Stimulated activated CD4-positive, alpha-beta T cell treated with anti-CD3 and anti-CD28 coated beads, Interleukin-2, amount 100 ng/mL, for 24 hours (primary cell): ENCODE measurements at places on chromosomes 7 and 10.

GRCh38 chr7:31362401-31362800, 21.9 kb upstream of the NEUROD6 start:
- no peak for DNase-seq

GRCh38 chr7:44310221-44310848, 15.1 kb downstream of the CAMK2B start:
- DNase-seq: no peak

DNA sequence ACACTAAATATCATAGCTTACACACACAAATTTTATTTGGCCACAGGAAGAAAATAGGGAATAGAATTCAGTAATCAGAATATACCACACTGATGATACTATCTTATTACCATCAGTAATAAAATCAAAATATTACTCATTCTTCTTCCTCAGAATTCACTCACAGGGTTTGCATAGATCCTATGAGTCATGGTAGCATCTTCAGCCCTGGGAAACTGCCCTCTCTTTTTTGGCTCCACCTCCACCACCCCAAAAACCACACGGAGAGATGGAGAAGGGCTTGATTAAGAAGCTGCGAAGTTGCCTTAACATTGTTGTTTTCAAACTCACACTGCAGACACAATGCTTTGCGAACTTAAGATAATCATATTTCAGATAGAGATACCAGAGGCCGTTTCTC, 154.1 kb upstream of the AHR start:
- DNase-seq: peak; percentile 71

- no peak for DNase-seq
Observed at GRCh38 chr10:57320416-57320815, 947.3 kb downstream of the IPMK start.

DNA sequence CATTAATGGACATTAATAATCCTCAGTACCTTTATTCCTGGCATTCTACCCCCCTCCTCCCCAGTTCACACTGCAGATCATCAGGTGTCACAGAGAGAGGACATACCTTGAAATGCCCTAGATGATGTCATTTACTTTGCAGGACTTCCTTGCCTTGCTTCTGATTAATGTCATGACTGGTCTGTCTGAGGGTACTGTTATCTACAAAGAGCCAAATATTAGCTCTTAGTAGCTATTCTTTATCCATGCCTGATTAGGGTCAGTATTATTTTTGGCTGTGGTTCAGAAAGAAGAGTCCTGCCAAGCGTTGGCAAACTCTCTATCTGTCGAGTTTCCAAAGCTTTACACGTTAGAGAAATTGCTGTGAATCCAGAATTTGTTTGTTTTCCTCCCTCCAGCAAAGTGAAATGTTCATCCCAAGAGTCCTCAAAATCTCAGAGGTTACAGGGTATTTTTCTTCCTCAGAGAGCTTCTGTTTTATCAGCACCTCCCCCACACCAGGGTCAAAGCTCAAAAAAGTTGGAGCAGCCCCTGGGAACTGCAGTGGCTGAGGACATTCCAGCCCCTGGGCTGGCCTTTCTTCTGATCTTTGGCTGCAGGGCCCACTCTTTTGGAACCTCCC, 12.6 kb downstream of the SCD start:
- no peak for DNase-seq

- no peak for DNase-seq
Observed at GRCh38 chr10:126049759-126050700, 153.7 kb downstream of the FANK1 start.

GRCh38 chr7:84535580-84536270, 341.1 kb upstream of the SEMA3A start:
- DNase-seq: no peak

DNA sequence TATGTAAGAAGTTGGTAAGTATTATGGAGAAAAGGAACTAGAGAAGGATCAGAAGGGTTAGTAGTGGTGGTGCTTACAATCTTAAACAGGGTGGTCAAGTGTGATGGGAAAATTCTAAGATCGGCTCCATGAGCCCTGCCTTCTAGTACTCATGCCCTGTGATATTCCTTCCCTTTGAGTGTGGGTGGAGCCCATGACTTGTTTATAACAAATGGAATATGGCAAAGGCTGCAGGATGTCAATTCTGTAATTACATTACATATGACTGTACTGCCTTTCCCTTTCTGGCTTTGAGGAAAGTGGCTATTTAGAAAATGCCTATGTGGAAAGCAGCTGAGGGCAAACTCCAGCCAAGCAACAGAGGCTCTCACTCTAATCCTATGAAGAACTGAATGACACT, 309.6 kb downstream of the AGMO start:
- DNase-seq: no peak

- DNase-seq: no peak
Observed at GRCh38 chr7:31893365-31893764, 176.8 kb downstream of the PDE1C start.

GRCh38 chr10:87675396-87676376, 16.0 kb downstream of the PAPSS2 start:
- no peak for DNase-seq

DNA sequence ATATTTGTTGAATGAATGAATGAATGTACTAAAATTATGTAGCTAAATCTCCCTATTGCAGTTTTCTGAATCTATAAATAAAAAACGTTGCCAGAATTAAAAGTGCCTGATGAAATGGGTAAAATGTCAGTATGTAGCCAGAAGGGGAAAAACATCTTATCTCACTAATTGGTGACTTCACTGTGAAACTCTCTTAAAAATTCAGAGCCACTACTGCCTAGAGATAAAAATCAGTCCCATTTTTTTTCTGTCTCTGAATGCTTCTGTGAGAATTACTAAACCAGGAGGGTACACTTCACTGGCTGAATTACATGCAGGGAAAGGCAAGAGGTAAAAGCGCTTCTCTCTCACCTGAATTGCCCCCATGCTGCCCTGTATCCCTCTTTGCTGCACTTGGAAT, 69.6 kb upstream of the HPS1 start:
- DNase-seq: no peak

GRCh38 chr7:28520074-28521015, 108.0 kb downstream of the CREB5 start:
- DNase-seq: no peak

DNA sequence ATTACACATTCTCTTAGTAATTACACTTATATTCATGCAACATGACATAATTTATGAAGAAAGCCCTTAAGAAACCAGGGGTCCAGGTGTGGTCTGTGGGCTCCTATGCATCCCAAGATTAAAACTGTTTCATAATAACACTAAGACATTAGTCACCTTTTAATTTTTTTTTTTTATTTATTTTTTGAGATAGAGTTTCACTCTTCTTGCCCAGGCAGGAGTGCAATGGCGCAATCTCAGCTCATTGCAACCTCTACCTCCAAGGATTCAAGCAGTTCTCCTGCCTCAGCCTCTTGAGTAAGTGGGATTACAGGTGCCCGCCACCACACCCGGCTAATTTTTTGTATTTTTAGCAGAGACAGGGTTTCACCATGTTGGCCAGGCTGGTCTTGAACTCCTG, 12.5 kb downstream of the GDI2 start:
- DNase-seq: no peak

DNA sequence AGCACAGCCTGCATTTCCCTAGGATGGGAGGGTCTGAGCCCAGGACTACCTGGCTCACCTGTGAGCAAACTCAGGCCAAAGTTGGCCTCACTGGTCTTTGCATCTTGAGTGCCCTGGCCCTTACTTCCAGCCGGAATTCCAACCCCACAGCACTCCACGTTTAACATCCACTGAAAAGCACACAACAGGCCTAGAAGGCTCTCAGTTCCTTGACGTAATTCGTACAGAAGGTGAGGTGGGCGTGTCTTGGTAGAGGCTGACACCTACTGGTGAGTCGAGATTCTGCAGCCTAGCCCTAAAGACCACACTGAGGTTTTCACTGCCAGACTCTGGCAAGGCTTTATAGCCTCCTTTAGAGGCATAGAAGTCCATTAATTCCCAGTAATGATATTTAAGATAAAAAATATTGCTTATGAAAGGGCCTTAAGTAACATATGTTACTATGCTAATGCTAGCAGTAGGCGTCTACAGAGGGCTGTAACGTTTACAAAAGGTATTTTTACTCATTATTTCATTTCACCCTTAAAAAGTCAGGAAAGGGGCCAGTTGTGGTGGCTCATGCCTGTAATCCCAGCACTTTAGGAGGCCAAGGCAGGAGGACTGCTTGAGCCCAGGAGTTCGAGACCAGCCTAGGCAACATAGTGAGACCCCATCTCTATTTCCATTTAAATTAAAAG, 95.8 kb downstream of the HIP1 start:
- DNase-seq: peak; percentile 74

DNA sequence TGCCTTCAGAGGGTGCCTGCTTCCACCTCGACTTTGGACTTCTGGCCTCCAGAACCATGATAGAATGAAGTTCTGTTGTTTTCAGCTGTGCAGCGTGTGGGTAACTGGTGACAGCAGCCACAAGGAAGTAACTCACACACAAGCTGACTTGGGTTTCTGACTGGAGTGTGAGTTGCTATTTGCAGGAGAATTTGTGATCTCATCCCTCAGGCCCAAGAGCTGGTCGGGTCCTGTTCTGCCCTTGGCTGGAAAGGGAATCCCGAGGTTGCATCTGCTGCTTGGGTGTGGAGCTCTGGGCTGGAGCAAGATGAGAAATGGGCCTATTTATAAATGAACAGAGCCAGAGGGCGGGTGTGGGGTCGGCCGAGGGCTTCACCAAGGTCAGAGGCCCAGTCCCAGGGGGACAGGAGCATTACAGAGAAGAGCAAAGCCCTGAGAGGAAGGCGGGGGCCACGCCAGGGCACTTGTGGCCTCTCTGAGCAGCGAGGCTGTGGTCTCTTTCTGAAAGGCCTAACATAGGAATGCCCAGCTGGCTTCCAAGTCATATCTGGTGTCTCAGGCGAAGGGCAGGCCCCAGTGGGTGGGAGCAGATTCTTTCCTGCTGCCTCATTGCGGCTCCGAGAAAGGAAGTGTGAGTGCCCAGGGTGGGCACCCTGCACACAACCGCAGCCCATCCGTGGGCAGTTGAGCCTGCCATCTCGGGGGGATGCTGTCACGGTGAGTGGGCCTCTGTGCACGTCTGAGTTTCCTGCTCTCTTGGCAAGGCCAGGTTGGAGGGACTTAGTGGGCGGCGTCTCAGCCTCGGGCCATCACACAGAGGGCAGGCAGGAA, 26.5 kb upstream of the C10orf71 start:
- no peak for DNase-seq

DNA sequence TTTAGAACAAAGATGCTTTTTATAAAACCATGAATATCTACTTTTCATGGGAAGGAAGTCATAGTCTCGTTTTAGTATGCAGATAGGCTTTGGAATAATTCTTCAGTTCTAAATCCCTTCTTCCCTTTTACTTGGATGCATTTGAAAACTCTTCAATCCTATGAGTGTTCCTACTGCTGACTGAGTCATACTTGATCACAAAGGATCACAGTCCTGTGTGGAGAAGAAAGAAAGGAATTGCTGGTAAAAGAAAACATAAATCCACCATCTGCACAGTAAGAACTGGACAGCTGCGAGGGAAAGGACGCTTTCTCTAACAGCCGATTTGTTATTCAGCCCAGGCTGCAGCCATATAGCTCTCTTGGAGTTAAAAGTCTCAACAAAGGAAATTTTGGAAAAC, 209.9 kb downstream of the SEMA3E start:
- DNase-seq: no peak

DNA sequence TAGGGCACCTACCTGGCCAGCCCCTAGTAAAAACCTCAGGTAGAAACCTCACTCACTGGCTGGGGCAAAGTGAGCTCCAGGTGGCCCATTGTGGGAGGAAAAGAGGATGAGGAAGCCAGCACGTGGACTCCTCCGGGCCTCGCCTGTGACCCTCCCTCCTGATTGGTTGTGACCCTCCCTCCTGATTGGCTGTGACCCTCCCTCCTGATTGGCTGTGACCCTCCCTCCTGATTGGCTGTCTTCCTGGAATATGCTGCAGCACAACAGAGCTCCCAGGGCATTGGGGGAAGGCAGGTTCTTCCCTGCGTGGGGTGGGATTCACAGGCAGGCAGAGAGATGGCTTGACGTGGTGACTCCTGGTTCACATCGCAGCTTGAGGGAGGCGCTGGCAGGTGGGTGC, 343.0 kb downstream of the GLRX3 start:
- no peak for DNase-seq

DNA sequence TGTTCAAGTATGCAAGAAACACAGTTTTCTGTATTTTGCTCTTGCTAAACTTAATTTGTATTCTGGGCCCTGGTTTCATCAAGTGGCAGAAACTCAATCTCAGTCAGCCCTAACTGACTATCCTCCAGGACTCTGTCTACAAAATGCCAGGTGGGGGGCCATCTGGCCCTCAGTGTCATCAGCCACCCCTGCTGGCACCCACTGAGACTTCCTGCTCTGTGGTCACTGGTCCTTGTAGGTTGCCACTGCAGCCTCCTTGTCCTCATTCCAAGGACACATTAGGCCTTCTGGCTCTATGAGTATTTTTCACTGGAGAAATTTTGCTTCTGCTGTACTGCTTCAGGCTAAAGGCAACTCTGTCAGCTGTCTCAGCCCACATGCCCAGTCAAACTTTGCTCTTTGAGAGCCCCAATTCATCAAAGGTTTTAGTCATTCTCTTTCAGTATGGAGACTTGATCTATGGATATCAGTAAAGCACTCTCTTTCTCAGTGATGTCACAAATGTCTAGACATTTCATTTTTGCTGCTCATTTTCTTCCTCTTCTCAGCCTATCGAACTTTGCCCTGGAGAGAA, 163.6 kb downstream of the KCND2 start:
- DNase-seq: no peak

- DNase-seq: no peak
Observed at GRCh38 chr7:157548691-157549303, 212.0 kb downstream of the DNAJB6 start.

- DNase-seq: no peak
Observed at GRCh38 chr10:101651336-101651735, 43.6 kb downstream of the FBXW4 start.

DNA sequence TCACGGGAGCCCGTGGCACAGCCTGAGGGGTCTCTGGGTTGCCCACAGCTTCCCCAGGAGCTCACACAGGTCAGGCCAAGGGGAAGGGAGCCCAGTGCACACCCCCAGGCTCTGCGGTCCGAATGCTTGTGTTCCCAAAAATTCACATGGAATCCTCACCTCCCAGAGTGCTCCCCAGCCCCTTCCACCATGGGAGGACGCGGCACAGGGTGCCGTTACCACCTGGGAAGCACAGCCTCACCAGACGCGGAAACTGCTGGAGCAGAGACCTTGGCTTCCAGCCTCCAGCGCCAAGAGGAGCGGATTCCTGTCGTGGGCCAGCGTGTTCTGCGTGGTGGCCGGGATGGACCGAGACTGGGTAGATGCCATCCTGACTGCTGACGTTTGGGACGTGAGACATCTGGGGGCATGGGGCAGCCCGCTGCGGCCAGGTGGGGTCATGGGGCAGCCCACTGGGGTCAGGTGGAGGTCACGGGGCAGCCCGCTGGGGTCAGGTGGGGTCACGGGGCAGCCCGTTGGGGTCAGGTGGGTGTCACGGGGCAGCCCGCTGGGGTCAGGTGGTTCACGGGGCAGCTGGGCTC, 149.4 kb downstream of the WDR37 start:
- DNase-seq: no peak

- DNase-seq: no peak
Observed at GRCh38 chr7:155762655-155763054, 49.6 kb downstream of the SHH start.
